ENCODE measurements at places on chromosomes 12 and 14.

GRCh38 chr12:48164451-48164850 lies 7.1 kb upstream of the ASB8 start:
- no peak for DNase-seq

DNA sequence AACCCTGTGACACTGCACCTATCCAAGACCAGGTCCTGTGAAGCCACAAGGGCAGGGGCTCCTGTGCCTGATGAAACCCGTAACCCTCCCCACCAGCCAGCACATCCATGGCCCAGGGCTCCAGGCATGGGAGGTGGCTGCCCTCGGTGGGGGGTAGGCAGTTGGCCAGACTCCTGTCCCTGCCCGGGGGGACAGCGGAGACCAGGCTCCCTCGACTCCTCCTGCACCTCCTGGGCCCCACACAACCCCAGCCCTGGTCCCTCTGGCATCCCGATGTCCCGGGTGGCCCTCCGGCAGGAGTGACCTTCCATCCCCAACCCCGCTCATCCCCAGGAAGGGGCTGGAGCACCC lies 11.4 kb downstream of the AKT1 start:
- no peak for DNase-seq

GRCh38 chr12:105322070-105322469 lies 8.4 kb upstream of the C12orf75 start:
- DNase-seq, result no peak

DNA sequence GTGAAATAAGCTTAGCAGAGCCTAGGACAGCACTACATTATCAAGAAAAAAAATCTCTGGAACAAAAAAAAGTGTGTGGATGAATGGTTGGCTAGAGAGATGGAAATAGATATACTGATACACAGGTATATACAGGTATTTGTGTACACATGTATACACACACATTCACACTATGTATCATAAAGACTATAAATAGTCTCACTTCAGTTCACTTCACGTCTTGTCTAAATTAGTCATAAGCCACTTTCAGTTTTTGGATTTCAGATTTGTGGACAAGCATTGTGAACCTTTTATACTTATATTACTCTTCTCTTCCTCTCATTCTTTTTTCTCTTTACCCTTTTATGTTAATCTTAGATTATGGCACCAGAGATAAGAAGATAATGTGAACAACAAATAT lies 41.8 kb upstream of the SLC6A15 start:
- no peak for DNase-seq

DNA sequence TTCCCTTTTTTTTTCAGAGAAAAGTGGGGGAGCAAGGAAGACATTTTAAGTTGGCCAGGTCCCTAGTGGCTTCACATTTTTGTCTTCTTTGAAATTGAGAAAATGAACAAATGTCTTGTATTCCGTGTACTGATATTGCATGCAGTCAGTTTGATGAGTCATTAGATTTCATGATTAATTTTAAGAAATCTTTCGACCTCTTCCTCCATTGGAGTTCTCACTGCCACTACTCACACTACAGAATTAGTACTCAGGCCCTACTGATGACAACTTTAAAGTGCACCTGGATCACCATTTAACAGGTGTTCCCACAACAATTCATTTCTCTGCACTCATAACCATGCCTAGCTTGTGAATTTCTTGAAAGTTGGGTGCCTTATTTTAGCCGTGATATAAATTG lies 50.5 kb downstream of the SAMD4A start:
- peak; percentile 26 for DNase-seq

GRCh38 chr14:48323665-48324064 lies 648.3 kb upstream of the MDGA2 start:
- DNase-seq, result peak; percentile 57

- no peak for DNase-seq
These were observed 34.3 kb downstream of the CCNK start for GRCh38 chr14:99515301-99516155.

DNA sequence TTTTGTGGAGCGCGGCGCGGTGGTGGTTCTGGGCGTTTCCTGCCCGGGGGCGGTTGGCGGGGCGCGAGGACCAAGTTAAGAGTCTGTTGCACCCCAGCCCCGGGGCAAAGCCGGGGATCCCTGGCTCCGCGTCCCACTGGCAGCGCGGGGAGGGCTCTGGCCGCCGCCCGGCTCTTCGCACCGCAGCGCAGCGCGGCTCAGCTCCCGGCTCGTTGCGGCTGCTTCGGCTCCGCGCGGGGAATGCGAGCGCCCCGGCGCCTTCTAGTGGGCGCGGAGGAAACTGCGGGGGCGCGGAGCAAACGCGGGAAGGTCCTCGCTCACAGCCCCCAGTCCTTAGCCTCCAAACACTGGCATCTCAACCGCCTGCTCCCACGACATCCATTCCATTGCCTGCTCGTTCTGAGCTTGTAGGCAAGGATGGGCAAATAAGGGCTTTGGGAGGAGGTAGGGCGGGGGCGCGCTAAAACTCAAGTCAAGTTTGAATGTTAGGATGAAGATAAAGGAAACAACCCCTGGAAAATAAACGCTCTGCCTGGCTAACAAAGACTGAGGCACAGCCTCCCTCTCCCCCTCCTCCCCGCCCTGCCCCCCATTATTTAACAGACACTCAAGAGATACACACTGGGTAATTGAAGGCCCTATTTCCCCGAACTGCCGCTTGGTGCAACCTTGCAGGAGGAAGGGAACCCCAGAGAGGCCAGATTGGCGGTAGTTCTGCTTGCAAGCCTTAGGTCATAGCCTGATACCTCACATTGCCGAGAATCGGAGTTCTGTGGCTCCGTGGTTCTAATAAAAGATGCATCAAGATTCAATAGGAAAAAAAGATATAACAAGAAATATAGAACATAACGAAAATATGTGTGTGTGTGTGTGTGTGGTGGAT lies at the start of gene B4GALNT1:
Gene B4GALNT1 (minus strand): TSS at position 244 of the 883 bp plus-strand sequence. CDS start 1,069 bp downstream, outside the sequence.
- DNase-seq, result peak; percentile 75

- DNase-seq, result no peak
These were observed 92.9 kb downstream of the SPTSSA start for GRCh38 chr14:34368971-34369647.

DNA sequence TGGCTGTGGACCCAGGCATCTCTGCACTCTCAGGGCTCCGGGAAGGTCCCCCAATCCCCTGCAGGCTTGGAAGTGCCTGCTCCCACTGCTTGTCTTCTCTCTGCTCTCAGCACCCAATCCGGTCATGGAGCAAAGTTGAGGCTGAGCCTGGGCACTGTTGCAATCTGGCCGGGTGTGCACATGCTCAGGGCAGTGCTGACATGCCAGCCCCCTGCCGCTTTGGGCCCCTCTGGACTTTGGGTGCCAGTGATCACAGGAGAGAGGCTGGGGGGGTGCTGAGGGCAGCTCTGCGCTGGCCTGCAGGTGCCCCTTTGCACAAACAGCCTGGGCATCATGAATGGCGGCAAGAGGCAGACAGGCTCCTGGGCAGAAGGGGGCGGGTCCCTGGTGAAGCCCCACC lies 85.4 kb upstream of the OSBPL8 start:
- DNase-seq, result no peak

DNA sequence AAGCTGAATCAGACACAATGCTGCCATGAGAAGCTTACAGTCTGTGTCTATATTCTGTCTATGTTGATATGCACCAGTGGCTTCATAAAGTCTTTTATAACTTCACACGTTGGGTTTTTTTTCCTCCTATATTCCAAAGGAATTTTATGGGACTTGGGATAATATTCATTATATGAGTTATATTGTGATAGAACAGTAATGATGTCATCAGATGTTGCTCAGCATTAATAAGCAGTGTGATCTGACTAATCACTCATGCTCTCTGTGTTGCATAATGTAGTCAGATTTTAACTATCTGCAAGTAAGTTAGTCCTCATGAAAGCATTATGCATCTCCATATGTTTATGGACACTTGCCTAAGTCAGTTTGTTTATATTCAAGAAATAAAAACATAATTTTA lies 159.6 kb downstream of the PLCZ1 start:
- peak; percentile 7 for DNase-seq

- no peak for DNase-seq
These were observed 190.1 kb downstream of the SLC41A2 start for GRCh38 chr12:104768033-104768432.

DNA sequence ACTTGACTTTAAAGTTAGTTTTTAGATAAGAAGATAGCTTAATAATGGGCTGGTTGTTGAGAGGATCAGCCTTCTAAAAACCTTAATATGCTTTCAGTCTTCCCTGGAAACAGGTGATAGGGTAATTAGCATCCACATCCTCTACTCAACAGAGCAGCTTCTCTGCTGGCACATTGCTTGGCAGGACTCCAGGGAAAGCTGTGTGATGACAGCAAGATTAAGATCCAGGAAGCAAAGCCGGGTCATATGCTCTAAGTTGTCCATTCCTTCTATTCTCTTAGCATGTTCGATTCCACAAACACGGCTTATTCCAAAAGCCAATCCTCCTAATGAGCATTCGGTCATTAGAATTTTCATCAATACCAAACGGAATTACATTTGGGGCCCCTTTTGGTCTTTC lies 87.0 kb downstream of the HMGA2 start:
- peak; percentile 53 for DNase-seq

GRCh38 chr14:79333198-79333546 lies 878.1 kb downstream of the DIO2 start:
- DNase-seq, result no peak

- no peak for DNase-seq
These were observed 39.8 kb downstream of the NOPCHAP1 start for GRCh38 chr12:105025890-105026289.

GRCh38 chr12:101857043-101857558 lies 20.3 kb upstream of the DRAM1 start:
- DNase-seq, result peak; percentile 81

DNA sequence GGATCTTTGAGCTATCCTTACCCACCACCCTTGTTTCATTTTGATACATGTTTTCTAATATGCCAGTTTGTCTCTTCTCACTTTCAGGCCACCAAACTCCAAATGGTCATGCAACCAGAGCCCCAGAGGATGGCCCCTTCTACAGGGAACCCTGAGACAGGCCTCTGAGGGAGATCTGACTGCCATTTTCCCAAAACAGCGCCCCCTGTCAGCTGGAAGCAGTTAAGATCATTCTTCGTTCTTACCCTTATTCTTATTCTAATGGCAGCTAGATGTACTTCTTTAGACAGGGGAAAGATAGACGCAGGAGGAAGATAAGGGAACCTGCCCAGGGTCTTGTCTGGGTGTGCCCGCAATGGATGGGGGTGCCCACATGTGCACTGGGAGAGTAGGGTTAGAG lies 38.4 kb downstream of the C12orf56 start:
- DNase-seq, result no peak

DNA sequence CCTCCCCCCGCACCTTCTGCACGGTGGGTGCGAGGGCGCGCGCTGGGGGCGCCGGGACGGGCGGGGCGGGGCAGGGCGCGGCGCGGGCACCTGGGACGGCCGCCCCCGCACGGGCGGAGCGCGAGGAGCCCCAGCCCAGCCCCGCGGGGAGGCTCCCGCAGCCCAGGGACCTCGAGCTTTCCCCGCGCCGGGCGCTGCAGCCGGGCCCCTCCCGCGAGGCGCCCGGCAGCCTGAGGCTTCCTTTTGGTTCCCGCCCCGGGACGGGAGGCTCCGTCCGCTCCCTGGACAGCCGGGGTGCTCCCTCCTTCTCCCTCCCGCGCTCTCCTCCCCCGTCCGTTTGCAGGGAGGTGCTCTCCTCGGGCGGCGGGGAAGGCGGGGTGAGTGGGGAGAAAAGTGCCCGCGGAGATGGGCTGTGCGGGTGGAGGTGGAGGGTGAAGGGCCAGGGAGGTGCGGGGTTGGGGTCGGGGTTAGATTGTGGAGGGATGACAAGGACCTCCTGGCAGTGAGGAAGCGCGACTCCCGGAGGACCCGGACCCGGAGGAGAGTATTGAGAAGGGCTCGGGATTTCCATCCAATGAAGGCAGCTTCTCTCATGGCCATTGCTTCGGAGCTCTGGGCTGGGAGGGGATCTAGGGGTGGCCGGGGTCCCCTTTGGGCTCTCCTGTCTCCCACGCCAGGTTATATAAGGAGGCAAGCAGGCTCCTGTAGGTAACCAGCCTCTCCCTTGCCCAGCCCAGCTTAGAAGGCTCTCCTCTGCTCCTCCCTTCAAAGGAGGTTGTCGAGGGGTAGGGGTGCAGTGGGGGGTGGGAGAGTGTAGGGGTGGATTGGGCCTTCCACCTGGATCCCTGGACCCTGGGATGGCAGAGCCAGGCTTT lies 645 bp downstream of the JDP2 start:
- no peak for DNase-seq

DNA sequence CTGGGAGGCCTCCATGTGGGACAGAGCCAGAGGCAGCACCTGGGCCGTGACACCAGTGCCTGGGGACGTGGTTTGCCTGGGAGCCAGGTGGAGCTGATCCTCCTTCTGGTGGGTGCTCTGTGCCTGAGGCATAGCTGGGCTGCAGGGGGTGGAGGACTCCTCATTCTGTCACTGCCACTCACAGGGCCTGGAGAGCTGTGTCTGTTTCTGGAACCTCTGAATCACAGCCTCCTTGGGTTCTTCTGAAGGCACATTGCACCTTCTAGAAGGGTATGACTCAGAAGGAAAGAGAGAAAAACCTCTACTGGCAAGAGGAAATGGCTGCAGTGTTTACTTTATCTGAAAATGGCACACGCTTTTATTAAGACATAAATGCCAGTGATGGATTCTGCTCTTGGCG lies 659.8 kb downstream of the VRK1 start:
- peak; percentile 57 for DNase-seq

DNA sequence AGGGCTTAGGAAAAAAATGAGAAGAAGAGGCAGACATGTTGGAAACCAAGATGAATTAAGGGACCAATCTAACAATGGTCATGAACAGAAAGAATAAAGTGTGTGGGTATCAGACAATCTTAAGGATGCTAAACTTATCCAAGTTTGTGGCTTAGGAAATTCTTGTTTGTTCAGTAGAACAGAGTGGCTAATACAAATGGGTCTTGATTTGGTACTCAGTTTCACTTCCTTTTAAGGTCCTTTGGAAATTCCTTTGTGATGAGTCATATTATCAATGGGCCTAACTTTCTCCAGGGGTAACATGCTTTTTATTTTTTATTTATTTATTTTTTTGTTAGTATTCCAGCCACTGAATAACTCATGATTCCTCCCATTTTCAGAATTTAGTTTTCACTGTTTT lies 1154.7 kb upstream of the FLRT2 start:
- DNase-seq, result peak; percentile 46

DNA sequence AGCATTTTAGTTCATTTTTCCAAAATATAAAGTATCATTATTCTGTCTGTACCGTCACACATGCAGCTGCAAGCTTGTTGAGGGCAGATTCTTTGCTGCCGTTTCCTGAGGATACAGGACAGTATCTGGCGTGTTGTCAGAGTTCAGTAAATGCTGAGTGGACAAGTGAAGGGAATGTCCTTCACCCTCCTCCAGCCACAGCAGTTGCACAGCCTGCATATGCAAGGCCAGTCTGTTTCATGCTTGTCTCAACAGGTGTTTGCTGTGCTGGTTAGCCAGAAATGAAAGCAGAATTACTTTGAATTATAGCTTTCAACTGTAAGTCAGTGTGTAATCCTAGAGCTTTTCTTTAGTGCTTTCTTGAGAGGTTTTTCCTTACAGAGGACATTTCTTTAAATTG lies 36.5 kb downstream of the TDP1 start:
- DNase-seq, result no peak

- DNase-seq, result no peak
These were observed 888 bp upstream of the PPP1R12A start for GRCh38 chr12:79935624-79936345.

DNA sequence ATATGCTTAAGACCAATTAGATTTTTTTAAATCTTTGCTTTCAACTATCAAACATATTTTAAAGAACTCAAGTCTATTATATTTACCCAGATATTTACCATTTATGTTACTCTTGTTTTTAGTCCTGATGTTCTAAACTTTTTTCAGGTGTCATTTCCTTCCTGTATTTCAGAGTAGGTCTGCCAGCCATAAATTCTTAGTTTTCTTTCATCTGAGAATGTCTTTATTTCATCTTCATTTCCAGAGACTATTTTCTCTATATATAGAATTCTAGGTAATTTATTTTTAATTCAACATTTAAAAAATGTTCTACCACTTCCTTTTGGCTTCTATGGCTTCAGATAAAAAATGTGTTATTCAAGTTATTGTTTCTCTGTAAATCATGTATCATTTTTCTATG lies 218.2 kb upstream of the AMIGO2 start:
- no peak for DNase-seq
